Renal cortex interstitium (tissue), 15 donors: ENCODE measurements at places on chromosomes 3 and 15. TPM values are rescaled to one million over a fixed set of nuclear protein-coding genes. Genes with fewer than 3 reads are reported as not detected.

DNA sequence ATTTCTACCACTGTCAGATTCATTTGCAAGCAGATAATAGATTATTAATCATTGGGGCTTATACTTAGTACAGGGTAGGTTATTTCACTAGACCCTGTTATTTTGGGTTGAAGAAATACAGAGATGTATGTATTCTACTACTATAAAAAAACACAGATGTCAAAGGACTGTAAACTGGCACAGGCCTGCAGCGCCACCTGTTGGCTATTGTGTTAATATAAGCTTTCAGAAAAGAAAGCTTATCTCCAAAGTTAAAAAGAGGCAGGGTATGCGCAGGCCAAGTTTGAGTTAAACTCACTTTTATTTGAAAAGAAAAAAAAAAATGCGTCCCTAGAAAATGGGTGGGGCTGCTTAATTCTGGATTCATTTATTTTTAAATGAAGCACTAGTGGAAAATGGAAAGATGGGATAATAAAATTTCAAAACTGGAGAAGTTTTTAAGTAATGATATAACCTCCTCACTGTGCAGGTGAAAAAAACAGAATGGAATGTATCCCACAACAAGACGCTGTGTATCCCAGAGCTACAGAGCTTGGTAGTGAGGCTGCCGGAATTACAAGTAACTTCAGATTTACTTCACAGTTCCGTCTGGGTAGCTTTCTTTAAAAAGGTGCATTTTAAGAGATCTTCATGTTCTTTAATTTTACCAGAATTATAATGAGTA lies 407.2 kb upstream of the TGFBR2 start:
- peak; percentile 41 for DNase-seq

DNA sequence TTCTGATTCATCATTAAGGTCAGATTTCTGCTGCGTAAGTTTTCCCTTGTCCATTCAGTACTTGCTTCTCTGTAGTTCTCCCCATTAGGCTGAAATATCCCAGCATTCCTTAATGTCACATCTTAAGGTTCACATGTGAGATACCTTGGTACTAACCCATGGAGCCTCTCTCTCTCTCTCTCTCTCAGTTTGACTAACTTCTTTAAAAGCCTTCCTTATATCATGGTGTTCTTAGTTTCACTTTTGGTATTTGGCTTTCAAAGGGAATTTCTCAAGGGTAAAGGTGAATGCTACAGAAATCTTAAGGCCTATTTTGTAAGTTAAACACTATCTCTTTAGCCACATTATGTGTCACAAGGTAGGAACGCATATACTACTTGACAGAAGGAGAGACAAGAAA lies 427.3 kb upstream of the ZNF717 start:
- DNase-seq = no peak

DNA sequence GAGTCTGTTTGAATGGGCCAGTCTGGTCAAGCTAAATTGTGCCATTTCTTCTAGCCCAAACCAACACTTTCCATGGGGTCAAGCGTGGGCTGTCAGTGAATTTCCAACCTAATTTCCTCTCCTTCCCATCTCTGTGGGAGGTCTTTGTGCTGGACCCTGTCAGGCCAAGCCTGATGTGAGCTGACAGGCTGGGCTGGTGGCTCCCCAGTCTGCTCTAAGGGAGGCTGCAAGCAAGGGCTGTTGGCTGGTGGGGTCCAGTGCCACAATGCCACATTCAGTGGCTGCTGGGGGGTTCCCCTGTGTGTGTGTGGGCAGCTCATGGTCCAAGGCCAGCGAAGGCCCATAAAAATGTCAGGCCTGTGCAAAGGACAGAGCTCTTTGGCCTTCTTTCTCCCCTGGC lies 216.1 kb downstream of the OPA1 start:
- DNase-seq = no peak

DNA sequence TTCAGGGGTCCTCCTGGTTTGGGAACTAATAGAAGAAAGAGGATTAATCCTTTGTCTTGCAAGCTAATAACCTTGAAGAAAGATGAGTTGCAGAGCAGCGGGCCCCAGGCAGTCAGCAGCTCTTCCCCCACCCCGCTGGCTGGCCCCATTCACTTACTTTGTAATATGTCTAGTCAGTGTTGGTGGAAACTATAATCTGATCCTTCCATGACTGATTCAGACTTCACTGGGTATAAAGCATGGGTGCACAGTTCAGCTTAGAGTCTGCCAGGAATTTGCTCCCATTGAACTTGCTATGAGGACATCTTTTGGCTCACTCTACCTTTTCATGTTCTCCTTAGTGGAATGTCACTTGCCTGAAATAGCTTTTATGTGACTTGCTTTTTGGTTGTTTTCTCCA lies 117.7 kb downstream of the CCNL1 start:
- DNase-seq = no peak

DNA sequence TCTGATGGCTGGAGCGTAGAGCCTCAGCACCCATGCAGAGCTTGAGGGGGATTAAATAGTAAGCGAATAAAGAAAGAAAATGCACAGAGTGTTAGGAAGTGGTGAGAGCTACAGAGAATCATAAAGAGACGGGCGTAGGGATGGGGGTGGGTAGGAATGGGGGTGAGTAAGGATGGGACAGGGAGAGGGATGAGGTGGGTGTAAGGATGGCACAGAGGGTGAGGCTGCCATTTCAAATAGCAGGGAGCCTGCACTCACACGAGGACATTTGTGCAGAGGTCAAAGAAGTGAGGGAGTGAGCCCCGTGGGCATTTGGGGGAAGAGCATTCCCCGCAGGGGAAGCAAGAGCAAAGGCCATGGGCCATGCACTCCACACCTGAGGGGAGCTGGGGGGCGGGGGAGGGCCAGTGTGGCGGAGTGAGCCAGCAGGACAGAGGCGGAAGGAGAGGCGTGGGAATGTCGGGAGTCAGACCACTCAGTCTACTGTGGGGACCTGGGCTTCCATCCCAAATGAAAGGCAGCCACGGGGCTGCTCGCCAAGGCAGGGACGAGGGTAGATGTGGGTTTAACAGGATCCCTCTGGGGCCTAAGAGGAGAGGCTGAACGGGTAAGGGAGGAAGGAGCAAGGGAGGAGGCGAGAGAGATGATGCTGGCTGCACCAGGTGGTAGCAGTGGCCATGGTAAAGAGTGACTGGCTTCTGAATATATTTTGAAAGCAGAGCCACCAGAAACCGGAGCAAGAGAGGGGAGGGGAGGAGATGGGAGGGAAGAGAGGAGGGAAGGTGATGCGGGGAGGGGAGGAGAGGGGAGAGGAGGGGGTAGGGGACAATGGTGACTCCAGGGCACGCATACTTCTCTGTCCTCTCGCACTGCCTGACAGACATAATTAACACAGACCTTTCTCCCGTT lies 35.2 kb upstream of the SLC6A6 start:
- DNase-seq = no peak

- DNase-seq = no peak
Observed at GRCh38 chr15:88623632-88624031, 2.5 kb downstream of the AEN start.

DNA sequence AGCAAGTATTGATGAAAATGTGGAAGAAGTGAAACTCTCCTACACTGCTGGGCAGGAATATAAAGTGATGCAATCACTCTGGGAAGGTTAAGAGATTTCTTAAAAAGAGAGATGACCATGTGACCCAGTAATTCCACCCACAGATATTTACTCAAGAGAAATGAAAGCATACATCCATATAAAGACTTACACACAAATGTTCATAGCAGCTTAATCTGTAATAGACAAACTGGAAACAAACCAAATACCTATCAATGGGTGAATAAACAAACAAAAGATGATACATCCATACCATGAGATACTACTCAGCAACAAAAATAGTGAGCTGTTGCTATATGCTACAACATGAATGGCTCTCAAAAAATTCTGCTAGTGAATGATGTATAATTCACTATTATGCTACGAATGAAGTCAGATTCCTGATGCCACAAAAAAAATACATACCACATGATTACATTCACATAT lies 463.3 kb downstream of the MAGI1 start:
- DNase-seq = no peak

- no peak for DNase-seq
Observed at GRCh38 chr15:43085921-43086320, 19.9 kb downstream of the UBR1 start.

DNA sequence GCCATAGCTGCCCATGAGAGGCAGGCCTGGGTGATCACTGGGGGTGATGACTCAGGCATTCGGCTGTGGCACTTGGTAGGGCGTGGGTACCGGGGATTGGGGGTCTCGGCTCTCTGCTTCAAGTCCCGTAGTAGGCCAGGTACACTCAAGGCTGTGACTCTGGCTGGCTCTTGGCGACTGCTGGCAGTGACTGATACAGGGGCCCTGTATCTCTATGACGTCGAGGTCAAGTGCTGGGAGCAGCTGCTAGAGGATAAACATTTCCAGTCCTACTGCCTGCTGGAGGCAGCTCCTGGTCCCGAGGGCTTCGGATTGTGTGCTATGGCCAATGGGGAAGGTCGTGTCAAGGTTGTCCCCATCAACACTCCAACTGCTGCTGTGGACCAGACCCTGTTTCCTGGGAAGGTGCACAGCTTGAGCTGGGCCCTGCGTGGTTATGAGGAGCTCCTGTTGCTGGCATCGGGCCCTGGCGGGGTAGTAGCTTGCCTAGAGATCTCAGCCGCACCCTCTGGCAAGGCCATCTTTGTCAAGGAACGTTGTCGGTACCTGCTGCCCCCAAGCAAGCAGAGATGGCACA lies 5.3 kb downstream of the WDR6 start:
- DNase-seq = no peak

DNA sequence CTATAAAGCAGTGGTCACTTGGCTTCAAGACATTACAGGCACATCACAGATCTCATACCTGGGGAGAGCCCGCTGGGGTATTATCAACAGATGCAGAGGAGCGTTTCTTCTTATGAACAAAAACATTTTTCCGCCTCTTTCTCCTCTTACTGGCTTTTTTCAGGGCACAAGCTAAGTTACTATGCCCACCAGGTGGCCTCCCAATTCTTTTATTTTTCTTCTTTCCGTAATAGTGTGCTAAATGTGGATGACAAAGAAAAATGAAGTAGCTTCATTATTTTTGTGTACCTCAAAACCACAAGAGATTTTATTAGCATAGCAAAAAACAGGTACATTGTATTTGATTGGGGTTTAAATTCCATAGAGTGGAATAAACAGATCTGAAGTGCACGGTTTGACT lies 10.1 kb upstream of the STIMATE start:
- no peak for DNase-seq

DNA sequence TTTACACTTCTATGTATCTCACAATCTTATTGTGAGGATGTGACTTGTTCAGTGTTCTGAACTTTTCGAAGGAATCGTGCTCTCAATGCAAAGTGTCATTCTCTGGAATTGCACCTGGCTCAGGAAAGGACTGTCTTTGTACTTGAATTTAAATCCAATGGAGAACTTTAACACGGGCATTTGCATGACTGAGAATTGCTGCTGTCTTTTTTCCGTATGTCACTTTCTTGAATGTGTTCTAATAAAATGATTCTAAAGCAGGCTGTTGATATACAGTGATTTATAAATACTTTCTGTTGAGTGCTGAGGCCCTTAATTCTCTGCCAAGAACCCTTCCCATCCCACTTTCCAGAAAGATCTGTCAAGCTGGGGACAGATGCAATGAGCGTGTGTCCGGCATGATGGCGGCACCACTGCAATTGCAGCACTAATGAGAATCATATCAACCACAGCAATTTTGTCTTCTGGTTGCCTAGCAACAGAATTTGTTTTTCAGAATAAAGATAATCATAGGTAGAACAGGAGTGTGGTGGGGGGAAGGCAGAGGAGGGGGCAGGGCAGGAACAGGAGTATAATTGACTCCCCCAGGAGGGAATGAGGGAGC lies 210.6 kb upstream of the UMPS start:
- DNase-seq = no peak

GRCh38 chr3:33881156-33882064 lies 83.0 kb downstream of the PDCD6IP start:
- no peak for DNase-seq

DNA sequence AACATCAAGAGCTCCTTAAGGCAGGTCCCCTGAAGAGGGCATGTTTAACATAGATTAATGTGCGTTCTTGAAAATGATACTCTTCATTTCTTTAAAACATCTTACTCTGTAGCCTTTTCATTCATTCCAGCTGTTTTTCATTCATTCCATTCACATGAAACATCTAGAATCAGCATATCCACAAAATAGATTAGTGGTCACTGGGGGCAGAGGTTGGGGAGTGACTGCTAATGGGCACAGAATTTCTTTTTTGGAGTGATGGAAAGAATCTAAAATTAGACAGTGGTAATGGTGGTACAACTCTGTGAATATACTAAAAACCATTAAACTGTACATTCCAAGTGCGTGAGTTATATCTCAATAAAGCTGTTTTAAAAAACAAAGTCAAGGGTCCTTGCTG lies 15.4 kb upstream of the CXCR6 start:
- no peak for DNase-seq

DNA sequence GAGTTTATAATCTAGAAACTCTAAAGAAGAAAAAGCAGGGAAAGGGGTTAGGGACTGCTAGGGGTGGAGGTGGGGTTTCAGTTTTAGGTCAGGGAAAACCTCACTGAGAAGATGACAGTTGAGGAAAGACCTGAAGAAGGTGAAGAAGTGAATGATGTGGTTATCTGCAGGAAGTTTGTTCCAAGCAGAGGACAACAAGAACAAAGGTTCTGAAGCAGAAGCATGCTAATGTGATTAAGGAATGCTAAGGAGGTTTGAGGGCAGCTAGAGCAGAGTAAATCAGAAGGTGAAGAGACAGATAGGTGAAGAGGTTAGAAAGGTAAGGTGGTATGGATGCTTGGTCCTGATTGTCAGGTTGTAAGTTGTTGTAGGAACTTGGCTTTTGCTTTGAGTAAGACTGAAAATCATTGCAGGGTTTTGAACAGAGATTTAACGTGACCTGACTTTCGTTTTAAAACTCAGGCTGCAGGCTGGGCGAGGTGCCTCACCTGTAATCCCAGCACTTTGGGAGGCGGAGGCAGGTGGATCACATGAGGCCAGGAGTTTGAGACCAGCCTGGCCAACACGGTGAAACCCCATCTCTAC lies 8.6 kb downstream of the OXSR1 start:
- no peak for DNase-seq

DNA sequence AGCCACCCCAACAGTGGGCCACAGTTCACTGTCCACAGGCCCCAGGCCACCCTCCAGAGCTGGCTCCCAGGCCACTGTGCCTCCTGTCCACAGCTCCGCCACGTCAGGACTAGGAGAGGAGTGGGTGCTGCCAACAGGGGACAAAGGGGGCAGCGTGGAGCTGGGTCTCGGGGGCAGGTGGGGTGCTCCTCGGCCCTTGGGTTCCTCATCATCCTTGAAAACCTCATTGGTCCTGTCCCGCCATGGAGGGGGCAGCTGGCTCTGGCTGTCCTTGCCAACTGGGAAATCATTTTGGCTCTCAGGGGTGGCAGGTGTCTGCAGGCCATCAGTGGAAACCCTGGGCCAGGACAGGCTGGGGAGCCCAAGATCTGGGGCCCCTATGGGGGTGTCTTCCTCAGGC lies 45.2 kb downstream of the ADAMTS7 start:
- no peak for DNase-seq

- DNase-seq = no peak
Observed at GRCh38 chr3:174247687-174248152, 611.4 kb upstream of the NAALADL2 start.

Gene CILP
- 3.2 TPM for polyA plus RNA-seq

Gene SLC28A1
- polyA plus RNA-seq = 7.2 TPM

Gene SNRPA1
- polyA plus RNA-seq = 67.4 TPM

Gene C15orf62
- polyA plus RNA-seq = 5.2 TPM

Gene CD200R1
- 1.0 TPM for polyA plus RNA-seq

Gene GOLGA8S
- polyA plus RNA-seq = 0.79 TPM

Gene AHSG
- polyA plus RNA-seq = 0.33 TPM
